Activated T-helper 1 cell treated with anti-CD3 and anti-CD28 coated beads, Interleukin-12 subunit alpha, Interleukin-12 subunit beta, Interleukin-2, Interleukin-4 antibody, amounts not matched to agents 30 ng/mL and 10 ng/mL and 1 ng/mL, durations not matched to agents 14 hours and 24 hours and 36 hours (primary cell): ENCODE measurements at places on chromosomes 5 and 9. TPM values are rescaled to one million over a fixed set of nuclear protein-coding genes. Genes with fewer than 3 reads are reported as not detected.

Gene C7
- not detected in 2 replicates for total RNA-seq

Gene PCDHGB6
- 0.12 and 0.18 TPM in 2 replicates for total RNA-seq

Gene IFNK
- not detected in 2 replicates for total RNA-seq

Gene PCDHGA4
- total RNA-seq, result 0.21 and 0.44 TPM in 2 replicates

Gene CAMK2A
- total RNA-seq, result not detected in 2 replicates

Gene ANKDD1B
- 0.18 and 0.22 TPM in 2 replicates for total RNA-seq

Gene IL33
- not detected in 2 replicates for total RNA-seq

Gene FABP6
- not detected in 2 replicates for total RNA-seq
